ENCODE measurements at places on chromosomes 1 and 21. TPM values are rescaled to one million over a fixed set of nuclear protein-coding genes. Genes with fewer than 3 reads are reported as not detected.
A peak's percentile ranks its signal among the peaks of the same experiment; 100 is the strongest.

DNA sequence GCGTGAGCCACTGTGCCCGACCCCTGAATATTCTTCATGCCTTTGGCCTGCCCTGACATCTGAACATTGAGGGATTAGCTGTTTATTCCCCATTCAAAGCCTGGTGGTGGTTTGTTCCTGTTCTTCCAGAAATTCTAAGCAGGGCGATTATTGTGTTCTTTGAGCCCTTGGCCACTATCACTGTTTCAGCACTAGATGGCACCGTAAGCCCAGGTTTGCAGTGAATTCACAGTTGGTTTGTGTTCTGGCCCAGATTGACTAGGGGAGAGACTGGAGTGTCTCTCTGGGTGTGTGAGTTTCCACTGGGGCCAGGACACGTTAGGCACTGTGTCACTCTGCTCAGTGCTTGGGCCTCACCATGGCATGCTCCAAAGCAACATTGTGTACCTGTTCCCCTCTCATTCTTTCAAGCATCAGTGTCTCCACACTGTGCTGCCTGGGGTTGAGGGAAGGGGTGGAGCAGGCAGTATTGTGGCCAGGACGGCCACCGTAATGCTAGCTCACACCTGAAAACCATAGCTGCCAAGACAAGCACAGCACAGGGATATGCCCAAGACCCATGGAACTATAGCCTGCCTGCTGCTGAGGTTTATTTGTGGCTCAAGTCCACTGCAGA, 52.7 kb downstream of the PKN2 start:
- DNase-seq = peak; percentile 31

DNA sequence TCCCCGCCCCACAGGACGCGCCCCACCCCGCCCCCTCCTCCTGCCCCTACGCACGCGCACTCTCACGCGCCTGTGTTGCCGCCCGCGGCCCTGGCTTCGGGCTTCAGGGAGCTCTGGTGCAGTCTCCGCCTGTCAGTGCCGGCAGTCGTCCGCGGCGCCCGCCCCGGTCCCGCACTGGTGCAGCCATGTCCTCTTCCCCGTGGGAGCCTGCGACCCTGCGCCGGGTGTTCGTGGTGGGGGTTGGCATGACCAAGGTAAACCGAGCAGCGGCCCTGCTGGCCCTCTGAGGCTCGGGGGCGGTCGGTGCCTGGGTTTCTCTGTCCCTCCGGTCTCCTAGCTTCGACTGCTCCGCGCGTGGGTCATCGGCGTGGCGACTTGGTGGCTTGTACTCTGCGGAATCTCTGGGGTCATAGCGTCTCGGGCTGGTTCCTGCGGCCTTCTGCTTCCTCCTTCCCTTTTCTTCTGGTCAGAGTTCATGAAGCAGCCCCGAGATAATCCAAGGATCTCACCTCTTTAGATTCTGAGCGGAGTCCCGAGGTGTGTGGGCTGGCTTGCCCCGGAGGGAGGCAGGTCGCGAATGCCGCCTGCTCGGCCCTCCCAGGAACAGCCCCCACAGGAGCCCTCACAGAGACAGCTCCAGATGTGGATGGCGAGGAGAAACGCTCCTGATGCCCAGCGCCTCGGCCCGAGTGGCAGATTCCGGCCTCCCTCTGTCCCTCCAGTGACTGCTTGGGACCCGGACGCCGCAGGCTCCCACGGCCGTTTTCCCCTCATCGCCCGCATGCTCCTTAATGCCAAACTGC, at the start of gene SCP2:
Gene SCP2 (plus strand): TSS at position 65 of the 803 bp plus-strand sequence. CDS start 121 bp downstream, at position 186.
- DNase-seq = peak; percentile 68

- peak; percentile 77 for DNase-seq
Observed at GRCh38 chr1:94416901-94417727, 1.1 kb upstream of the ABCD3 start.

DNA sequence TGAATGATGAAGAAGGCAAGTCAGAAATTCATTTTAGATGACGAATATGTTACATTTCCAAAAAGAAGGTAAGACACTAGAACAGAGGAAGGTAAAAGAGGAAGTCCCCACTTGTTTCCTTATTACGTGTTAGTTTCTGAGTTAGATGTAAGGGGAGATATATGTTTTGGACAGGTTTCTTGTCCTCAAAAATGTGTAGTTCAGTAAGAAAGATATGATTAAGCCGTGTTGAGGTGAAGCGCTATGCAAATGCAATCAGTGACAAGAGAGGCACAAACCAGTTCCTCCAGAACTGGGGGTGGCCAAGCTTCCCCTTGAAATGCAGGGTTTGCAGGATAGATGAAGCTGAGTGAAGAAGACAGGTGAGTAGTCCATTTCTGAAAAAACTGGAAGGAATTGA, 293.3 kb upstream of the RUNX1 start:
- DNase-seq = no peak

DNA sequence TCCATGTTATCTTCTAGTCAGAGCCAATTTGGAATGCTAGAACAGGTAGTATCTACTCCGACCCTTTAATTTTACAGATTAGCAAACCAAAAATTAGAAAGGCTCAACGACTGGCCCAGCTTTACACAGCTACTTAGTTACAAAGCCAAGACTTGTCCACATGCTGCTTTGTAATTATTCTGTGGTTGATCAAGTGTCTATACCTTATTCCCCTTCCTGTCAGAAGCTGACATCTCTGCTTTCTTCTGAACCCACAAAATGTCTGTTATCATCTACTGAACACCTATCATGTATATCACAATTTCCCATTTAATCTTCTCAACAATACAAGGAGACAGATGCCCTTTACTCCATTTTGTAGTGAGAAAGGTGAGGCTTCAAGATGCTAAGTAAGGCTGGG, 15.6 kb downstream of the TGFBR3 start:
- no peak for DNase-seq

- DNase-seq = no peak
Observed at GRCh38 chr1:208272311-208272710, 28.1 kb upstream of the PLXNA2 start.

DNA sequence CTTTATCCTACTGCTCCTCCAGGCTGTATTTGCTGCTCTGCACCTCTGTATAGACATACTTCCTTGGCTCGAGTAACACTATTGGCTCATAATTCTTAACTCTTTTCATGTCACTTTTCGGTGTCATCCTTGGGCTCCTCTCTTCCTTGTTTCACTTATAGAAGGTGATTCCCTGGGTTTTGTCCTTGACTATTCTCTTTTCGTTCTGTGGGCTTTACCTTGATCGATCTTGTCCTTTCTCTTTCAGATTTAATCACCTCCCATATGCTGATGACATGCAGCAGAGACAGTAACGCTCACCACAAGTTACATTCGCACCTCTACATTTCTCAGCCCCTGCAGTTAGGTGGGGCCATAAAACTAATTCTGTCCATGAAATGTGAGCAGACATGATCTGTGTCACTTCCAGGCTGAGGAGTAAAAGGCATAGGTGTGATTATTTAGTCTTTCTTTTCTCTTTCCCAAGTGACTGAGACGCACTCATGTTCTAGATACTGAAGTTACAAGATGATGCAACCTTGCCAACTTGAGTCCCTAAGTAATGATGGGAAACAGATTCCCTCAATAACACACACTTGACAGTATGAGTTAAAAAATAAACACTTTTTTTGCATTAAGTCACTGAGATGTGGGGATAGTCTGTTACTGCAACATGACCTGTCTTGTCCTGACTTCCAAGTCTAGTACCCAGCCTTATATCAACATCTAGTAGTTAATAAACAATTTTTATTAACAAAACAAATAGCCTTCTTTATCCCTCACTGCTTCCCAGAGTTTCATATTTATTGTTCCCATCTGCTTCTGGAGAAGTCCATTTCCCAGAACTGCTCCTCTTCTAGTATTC, 49.9 kb upstream of the HAO2 start:
- no peak for DNase-seq

GRCh38 chr1:48695161-48695560, 81.5 kb downstream of the BEND5 start:
- no peak for DNase-seq

The LCE2C gene
- total RNA-seq = not detected

The CACHD1 gene
- 8.7 TPM for total RNA-seq

DNA sequence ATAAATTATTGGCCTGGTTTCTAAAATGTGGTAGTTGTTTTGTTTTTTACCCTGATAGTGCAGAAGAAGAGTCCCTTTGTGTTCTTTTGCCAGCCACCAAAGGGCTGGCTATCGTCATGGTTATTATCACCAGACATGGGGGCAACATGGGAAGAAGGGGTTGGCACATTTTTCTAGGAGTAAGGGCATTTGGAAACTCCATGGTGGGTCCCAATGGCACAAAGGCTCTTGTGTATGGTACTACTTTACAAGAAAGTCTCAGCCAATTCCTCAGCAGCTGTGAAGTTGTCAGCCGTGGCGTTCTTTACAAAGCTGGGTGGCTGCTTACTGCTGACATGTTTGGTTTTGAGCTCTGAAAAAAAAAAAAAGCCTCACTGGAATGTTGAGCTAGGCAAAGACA, 330.4 kb upstream of the ESRRG start:
- no peak for DNase-seq

- DNase-seq = no peak
Observed at GRCh38 chr1:106536741-106537140, 519.7 kb upstream of the PRMT6 start.

The ATF3 gene
- 10.7 TPM for total RNA-seq

- no peak for DNase-seq
Observed at GRCh38 chr1:116934586-116935207, 25.0 kb downstream of the PTGFRN start.

- peak; percentile 53 for DNase-seq
Observed at GRCh38 chr1:169207797-169208520, 101.5 kb downstream of the ATP1B1 start.

DNA sequence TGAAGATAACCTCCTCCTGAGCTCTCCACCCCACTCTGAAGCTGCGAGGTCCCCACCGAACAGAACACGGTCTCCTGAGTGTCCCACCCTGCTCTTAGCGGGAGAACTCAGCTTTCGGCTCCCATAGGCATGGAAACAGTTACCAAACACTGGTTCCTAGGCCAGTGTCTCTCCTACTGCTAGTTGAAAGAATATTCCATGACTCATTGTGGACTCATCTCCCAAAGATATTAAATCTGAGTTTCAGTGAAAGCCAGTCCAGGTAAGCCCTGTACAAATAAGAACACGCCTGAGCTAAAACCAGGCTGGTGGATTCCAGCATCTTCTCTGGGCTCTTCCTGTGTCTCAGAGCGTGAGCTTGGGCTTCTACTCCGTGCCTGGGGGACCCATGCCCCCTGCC, 107.5 kb upstream of the CLDN14 start:
- no peak for DNase-seq

- no peak for DNase-seq
Observed at GRCh38 chr1:235244974-235245592, 82.9 kb downstream of the ARID4B start.

GRCh38 chr1:197924516-197925123, 7.4 kb downstream of the LHX9 start:
- peak; percentile 58 for DNase-seq

- DNase-seq = peak; percentile 73
Observed at GRCh38 chr1:47521034-47521881, 83.4 kb downstream of the FOXD2 start.

- no peak for DNase-seq
Observed at GRCh38 chr1:220732621-220733020, 15.5 kb upstream of the MTARC2 start.

The DONSON gene
- total RNA-seq = 29.4 TPM

DNA sequence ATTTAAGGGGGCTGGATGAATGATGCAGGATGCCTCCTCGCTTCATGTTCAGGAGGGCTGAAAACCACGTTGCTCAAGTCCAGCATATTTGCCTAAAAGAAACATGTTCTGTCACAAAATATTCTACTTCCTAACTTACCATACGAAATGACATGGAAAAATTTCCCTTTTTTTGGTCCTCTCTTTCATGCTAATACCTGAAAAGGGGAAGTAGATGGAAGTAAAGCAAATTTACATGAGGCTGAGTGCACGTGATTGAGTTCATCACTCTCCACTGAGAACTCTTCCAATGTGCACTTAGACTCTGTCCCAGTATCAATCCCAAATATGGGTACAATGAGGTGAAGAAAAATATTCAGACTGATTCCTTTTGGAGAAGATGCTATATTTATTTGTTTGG, 23.0 kb downstream of the XCL2 start:
- no peak for DNase-seq

The OLFM3 gene
- not detected for total RNA-seq

The MEX3A gene
- total RNA-seq = 26.6 TPM

- no peak for DNase-seq
Observed at GRCh38 chr1:186949173-186949572, 120.4 kb downstream of the PLA2G4A start.

- no peak for DNase-seq
Observed at GRCh38 chr1:175818929-175819328, 75.5 kb upstream of the TNR start.

The SPAG17 gene
- total RNA-seq = not detected

- no peak for DNase-seq
Observed at GRCh38 chr21:44065428-44065827, 41.8 kb upstream of the PWP2 start.

GRCh38 chr1:156136970-156137483, 16.4 kb upstream of the SEMA4A start:
- no peak for DNase-seq
